Activated CD4-positive, CD25-positive, alpha-beta regulatory T cell (primary cell): ENCODE measurements at places on chromosomes 1 and 21.

GRCh38 chr21:44761011-44761729 lies 40.5 kb downstream of the UBE2G2 start:
- no peak for DNase-seq

GRCh38 chr1:92583821-92584760 lies 97.4 kb upstream of the GFI1 start:
- no peak for DNase-seq

DNA sequence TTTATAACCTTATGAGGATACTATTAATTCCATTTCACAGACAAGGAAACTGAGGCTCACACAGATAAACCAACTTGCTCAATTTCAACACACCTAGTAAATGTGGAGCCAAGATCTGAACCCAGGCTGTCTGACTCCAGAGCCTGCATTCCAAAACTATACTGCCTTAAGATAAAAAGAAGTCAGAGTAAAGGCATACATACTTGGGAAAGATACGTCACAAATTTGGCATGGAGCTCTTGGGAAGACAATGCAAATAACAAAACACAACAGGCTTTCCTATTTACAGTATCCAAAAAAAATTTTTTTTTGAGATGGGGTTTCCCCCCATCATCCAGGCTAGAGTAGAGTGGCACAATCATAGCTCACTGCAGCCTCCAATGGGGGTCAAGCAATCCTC lies 5.9 kb downstream of the AKT3 start:
- DNase-seq = no peak

DNA sequence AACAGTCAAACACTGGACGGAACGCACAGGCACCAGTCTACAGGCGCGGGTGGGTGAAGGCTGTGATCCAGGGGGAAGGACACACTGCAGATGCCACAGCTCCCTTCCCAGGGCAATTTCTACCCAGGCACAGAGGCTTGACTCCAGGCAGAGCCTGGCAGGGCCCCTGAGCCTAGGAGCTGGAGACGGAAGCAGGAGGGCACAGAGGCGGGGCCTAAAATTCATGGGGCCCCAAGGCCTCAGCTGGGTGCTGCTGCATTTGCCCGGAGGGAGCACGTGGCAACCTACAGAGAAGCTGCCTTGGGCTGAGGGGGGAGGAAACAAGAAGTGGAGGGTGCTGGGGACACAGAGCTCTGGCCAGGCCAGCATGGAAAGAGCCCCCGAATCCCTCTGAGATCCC lies 41.2 kb downstream of the UBE2G2 start:
- DNase-seq = no peak

DNA sequence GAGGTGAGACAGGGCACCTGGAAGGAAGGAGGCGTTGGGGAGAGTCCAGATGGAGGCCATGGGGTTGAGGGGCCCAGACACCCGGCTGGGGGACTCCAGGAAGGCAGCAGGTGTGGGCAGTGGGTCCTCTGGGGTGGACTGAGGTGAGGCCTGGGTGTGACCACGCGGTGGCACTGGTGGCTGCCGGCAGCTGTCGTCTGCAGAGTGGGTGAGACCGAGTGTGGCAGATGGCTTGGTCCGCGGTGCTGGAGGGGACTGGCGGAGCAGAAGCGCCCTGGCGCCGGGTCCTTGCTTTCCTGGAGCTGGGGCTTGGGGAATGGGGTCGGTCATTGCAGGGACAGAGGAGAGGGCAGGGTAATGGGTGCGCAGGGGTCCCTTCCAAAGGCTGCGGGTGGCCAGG lies 12.5 kb downstream of the AGRN start:
- no peak for DNase-seq
